Osteoblast (primary cell): ENCODE measurements at places on chromosomes 5 and 9. TPM values are rescaled to one million over a fixed set of nuclear protein-coding genes. Genes with fewer than 3 reads are reported as not detected.

SLC25A2 gene
- total RNA-seq: 0.36 and 0.59 TPM in 2 replicates

CCDC180 gene
- total RNA-seq: 4.7 and 6.2 TPM in 2 replicates

MEIKIN gene
- not detected in 2 replicates for total RNA-seq

- DNase-seq: peak; percentile 83
Observed at GRCh38 chr5:132279801-132280200, 14.4 kb upstream of the SLC22A4 start.

PCDH1 gene
- total RNA-seq: 0.29 and 1.4 TPM in 2 replicates

MAML1 gene
- total RNA-seq: 12.4 and 14.1 TPM in 2 replicates

GRCh38 chr9:95015569-95015968, 289.1 kb downstream of the AOPEP start:
- DNase-seq: no peak

SLC34A3 gene
- not detected in 2 replicates for total RNA-seq

DNA sequence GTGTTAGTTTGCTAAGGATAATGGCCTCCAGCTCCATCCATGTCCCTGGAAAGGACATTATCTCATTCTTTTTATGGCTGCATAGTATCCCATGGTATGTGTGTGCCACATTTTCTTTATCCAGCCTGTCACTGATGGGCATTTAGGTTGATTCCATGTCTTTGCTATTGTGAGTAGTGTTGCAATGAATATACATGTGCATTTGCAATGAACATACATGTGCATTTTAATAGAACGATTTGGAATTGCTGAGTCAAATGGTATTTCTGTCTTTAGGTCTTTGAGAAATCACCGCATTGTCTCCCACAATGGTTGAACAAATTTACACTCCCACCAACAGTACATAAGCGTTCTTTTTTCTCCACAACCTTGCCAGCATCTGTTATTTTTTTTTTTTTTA, 37.7 kb downstream of the DRD1 start:
- no peak for DNase-seq

FBLL1 gene
- total RNA-seq: 0.36 and 1.2 TPM in 2 replicates

LCN2 gene
- not detected in 2 replicates for total RNA-seq

- DNase-seq: no peak
Observed at GRCh38 chr9:99744132-99744531, 77.6 kb upstream of the NR4A3 start.

DNA sequence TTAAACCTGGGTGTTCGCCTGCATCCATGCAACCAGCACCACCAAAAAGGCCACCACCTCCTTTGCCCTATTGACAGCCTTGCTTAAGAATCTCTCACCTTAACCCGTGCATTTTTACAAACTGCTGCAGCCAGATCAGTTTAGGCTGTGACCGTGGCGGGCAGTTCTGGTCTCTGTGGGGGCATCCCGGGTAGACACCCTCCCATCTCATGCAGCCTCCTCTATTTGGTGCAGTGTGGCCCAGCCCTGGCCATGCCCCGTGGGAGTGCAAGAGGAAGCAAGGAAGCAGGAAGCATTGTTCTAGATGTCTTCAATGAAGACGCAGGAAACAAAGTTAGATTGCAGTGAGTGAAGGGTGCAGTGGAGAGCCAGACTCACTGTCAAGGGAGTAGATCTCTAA, 108.8 kb upstream of the MVB12B start:
- no peak for DNase-seq

DNA sequence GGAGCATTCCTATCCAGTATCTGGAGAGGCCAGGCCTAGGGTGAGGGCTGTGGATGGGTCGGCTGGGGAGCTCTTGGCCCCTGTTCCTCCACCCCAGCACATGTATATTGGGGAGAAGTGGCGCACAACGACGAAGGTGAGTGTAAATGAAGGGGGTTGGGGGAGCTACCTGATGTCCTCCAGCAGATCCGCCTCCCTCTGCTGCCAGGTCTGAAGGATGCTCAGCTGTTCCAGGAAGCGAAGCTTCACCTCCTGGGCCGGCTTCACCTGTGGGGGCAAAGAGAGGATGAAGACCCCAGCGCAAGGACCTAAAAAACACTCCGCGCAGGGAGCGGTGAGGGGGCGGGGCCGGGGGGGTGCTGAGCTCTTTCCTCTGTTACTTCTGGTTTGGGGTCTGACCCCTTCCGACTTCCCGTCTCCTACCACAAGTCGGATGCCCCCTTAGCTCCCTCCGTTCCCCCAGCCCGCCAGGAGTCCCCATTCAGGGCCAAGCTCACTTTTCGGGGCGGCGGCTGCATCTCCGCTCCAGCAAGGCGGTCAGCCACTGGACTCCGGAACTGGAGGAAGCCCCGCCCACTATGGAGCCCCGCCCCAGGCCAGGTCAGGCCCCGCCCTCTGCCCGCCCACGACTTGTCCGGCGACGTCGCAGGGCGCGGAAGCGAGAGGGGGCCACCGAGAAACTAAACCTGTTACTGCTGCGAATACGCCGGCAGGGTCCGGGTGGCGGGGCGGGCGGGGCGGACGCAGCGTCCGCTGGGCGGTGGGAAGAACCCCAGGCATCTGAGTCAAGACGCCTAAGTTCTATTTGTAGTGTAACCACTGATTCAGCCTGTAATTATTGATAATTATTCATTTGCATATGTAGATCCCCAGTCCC, at the start of gene FCHSD1:
Gene FCHSD1, minus strand, starts transcription at position 568 of the 877 bp plus-strand sequence. Its CDS starts 50 bp downstream, at position 518.
- peak; percentile 99 for DNase-seq
